ENCODE measurements at places on chromosomes 7 and 10.

DNA sequence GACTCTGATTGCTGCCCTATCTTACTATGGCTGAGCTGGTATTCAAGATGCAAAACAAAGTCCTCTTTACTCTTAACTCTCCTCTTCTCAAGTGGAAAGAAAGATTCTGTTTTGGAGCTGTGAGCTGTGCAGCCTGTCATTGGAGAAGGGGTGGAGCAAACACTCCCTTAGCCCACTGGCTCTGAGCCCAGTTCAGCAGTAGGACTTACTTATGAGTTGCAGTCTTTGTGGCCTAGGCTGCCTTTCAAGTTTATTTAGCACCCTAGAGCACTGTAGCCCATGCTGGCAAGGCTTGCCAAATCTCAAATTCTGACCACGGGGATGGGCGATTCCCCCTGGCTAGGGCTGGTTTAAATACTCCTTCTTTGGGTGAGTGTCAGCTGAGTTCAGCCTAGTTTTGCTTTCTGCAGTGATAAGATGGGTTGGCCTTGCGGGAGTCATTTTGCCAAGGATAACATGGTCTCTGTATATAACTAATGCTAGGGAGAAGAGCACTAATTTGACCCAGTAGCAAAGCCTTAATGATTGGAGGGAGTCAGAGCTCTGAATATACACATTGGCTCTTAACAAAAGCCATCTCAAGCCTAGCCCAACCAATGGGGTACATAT is 110.2 kb downstream of the MYO3A start:
- DNase-seq = no peak

GRCh38 chr10:6382081-6382480 is 179.3 kb downstream of the PFKFB3 start:
- DNase-seq = no peak

DNA sequence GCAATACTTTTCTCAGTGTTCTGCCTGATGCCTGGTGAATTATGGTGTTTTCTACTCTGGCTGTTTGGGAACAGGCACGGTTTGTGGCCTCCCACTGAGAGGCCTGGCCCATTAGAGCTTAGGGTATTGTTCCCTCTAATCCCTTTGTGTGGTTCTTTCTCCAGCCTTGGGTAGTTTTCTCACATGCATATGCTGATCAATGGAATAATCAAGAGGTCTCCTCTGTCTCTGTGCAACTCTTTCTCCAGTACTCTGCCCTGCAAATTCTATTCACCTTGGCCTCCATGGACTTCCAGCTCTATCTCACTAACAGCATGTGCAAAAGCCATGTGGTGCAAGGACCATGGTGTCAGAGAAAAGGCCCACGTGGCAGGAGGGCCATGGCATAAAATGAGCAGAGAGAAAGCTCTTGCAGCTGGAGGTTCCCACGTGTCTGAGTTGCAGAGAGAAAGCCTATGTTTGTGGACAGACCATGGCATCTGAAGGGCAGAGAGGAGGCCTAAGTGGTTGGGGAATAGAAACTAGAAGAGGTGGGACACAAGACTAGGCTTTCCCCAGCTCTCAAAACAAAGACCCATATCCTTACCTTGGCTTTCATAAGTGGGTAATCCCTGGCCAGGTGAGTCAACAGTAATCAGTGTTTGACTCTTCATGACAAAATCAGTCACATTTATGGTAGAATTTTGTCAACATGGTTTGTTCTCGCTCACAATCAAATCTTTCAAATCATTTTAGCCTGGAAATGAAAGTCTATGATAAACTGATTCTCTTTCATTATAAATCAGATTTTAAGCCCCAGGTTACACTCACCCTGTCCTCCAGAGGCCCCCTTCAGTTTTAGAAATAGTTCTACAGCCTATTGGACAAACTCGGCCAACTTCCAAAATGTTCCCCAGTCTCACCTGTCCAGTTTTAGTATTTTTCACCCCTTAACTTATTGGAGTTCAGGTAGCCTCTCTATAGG is 17.3 kb downstream of the OPALIN start:
- no peak for DNase-seq

DNA sequence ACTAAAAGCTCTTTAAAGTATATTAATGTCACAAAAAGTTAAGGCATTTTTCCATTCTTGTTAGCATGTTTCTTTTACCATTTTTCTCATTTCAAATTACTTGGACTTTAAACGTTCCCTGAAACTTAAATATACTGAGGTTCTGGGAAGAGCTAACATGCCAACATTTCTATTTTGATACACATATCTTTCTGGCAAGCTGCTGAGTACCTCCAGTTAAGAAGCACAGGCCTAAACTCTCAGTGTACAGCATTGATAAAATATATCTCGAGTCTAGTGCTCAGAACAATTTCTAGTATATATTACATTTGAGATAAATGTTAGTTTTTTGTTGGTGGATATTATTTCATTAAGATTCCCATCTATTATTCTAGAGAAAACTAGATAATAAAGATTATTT is 612.9 kb upstream of the KCND2 start:
- no peak for DNase-seq

DNA sequence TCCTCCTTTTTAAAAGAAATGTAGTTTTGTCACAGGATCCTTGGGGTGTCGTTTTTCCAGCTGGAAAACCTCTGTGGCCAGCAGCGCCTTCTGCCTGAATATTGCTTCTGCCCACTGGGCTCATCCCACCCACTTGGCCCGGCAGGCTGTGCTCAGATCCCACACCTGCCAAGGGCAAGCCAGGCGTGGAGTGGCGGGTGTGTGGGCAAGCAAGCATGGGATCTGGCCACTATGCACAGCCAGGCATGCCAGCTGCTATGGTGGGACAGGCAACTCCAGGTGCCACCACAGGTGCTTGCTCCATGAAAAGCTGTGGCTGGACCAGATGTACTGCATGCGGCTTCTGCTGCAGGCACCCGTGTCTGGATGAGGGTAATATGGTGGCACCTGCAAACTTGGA is 31.2 kb upstream of the INPP5F start:
- DNase-seq = no peak
